ENCODE measurements at places on chromosomes 4 and X.

GRCh38 chr4:11038926-11039325 is 354.4 kb upstream of the CLNK start:
- DNase-seq = no peak

- no peak for DNase-seq
Measured at GRCh38 chr4:37818752-37819151, 7.7 kb upstream of the PGM2 start.

- no peak for DNase-seq
Measured at GRCh38 chr4:24770667-24771066, 24.7 kb upstream of the SOD3 start.

GRCh38 chr4:108762559-108763225 is at the start of gene ETNPPL:
Gene ETNPPL, minus strand, starts transcription at chr4:108763053. Its CDS starts 155 bp downstream, at chr4:108762898.
- no peak for DNase-seq

DNA sequence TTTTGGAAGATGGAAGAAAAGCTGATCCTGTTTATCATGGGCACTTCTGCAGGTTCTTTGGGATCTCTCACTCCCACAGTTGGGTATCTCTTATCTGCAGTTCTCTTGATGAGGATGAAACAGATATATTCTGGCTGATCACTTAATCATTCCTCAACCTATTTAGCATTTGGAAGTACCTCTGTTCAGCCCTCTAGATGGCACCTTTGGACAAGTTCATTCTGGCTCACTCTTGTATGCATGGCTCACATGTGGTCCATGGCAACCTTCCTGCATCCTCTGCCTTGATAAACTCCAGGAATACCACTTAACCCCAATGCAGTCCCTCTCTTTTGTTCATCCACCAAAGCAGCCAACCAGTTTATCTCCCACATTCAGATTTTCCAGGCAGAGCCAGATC is 74.2 kb downstream of the SMARCA5 start:
- DNase-seq = no peak

- DNase-seq = no peak
Measured at GRCh38 chrX:65607070-65607742, 60.2 kb upstream of the MSN start.

DNA sequence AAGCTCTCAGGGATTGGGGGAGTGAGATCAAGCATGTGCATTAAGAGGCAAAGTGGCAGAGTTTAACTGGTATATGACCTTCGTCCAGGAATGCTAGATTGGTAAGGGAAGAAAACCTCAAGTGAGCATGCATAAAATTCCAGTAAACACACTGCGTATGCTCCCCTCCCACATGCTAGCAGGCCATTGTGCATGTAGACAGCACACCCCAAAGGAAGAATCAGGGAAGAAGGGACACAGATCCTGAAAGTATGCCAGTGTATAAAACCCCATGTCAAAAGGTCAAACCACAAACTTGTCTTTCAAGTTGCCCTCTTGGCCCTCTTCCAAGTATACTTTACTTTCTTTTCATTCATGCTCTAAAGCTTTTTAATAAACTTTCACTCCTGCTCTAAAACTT is 405.2 kb upstream of the CNKSR2 start:
- DNase-seq = no peak

- no peak for DNase-seq
Measured at GRCh38 chrX:140701480-140701879, 8.1 kb upstream of the LINC00632 start.

- DNase-seq = no peak
Measured at GRCh38 chrX:73127700-73128241, 48.5 kb upstream of the PABPC1L2A start.

DNA sequence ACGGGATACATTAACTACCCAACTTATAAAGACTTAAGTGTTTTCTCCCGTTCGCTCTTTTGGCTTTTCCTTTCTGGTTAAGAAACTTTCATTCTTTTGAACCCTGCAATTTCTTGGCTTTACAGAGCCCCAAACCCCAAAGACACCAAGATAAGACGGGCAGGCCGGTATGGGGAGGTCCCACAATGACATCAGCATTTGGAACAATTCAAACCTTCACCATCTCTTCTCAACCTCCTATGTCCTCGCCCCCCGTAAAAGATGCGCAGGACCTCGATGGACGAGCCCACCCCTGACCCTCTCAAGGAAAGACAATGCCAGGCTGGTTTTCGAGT is 999 bp downstream of the ZNF518B start:
- DNase-seq = no peak

- DNase-seq = no peak
Measured at GRCh38 chr4:75432683-75433082, 81.5 kb downstream of the RCHY1 start.

DNA sequence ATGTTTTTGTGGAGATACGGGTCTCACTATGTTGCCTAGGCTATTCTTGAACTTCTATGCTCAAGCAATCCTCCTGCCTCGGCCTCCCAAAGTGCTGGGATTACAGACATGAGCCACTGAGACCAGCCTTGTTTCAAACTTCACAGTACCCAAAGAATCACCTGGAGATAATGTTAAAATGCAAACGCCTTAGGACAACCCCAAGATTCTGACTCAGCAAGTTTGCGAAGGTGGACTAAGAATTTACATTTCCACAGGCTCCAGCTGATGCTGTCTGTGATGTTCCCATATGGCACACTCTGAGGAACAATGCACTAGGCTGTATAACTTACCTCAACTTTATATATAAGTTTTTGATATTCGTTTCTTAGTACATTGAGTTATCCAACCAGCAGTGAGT is 984 bp upstream of the STATH start:
- DNase-seq = no peak

DNA sequence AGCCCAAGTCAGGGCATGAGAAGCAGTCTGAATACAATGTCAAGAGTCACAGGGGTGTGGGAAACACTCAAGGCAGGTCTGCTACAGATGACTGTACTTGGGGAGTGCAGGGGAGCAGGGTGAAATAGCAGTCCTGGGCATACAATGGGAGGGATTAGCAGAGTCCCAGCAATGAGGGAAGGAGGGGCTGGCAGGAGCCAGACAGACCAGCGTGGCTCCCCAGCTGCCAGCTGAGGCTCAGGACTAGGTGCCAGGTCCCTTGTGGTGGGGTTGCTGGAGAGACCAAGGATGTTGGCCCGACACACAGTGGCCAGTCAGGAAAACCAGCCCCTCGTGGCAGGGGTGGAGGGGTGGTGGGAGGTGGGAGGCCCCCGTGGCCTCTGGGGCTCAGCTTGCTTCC is 86.6 kb downstream of the RTL5 start:
- DNase-seq = no peak

DNA sequence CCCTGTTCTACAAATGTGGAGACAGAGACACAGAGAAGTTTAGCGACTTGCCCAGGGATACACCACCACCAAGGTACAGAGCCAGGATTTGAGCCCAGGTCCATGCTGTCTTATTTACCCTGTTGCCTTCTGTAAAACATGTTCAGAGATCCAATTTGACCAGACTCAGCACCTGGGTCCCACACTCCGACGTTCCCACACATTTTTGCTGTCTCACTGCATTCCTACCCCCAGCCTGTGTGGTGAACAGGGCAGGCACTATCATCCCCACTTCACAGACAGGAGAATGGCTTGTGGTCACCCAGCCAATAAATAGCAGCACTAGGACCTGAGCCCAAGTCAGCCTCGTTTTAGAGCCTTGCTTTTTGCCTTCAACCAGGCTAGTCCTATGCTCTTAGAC is 102.8 kb downstream of the PJA1 start:
- DNase-seq = no peak

- DNase-seq = no peak
Measured at GRCh38 chr4:42015438-42015837, 25.1 kb downstream of the SLC30A9 start.

Data from D721Med (cell line).